ENCODE measurements at places on chromosomes 5 and 9.

- no peak overlapping the region for H3K4me3 ChIP-seq
- peaks cover 4% of the 10 kb centered on the region for H3K4me1 ChIP-seq
- H3K36me3 ChIP-seq = no peaks in the 10 kb centered on the region
- no peak overlapping the region for H3K27ac ChIP-seq
- no peak for DNase-seq
Observed at GRCh38 chr5:39082995-39083394, 8.8 kb upstream of the RICTOR start.

GRCh38 chr5:143870362-143870761 lies 58.4 kb downstream of the HMHB1 start:
- H3K4me3 ChIP-seq = no peak overlapping the region
- no peaks in the 10 kb centered on the region for H3K36me3 ChIP-seq
- no peak for DNase-seq
- H3K27ac ChIP-seq = no peak overlapping the region
- peaks cover 7% of the 10 kb centered on the region for H3K4me1 ChIP-seq
- H3K27me3 ChIP-seq = no peaks in the 10 kb centered on the region

DNA sequence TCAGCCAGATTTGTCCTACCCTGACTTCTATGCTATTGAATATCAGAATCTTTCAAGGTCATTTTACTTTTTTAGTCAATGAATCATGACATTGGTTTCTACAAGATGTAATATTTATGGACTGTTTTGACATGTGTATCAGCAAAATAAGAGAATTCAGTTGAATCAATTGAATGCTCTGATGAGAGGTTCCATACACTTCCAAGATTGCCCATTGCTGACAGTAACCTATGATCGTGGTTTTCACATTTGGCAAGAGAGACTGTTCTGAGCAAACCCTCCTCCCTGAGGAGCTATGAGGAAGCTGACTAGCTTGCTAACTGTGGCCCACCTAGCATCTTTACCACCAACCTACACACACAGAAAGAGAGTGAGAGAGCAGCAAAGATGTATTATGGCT lies 56.7 kb upstream of the FST start:
- no peak for DNase-seq
- no peaks in the 10 kb centered on the region for H3K27me3 ChIP-seq
- no peak overlapping the region for H3K4me3 ChIP-seq

GRCh38 chr9:129001504-129002325 lies 26.4 kb downstream of the SH3GLB2 start:
- H3K27ac ChIP-seq = no peak overlapping the region
- peaks cover 49% of the 10 kb centered on the region for H3K36me3 ChIP-seq
- no peak for DNase-seq
- H3K27me3 ChIP-seq = no peaks in the 10 kb centered on the region
- peaks cover 2% of the 10 kb centered on the region for H3K4me1 ChIP-seq

- peaks cover 2% of the 10 kb centered on the region for H3K27me3 ChIP-seq
- H3K36me3 ChIP-seq = no peaks in the 10 kb centered on the region
Observed at GRCh38 chr5:128241051-128241695, 157.6 kb downstream of the SLC12A2 start.

DNA sequence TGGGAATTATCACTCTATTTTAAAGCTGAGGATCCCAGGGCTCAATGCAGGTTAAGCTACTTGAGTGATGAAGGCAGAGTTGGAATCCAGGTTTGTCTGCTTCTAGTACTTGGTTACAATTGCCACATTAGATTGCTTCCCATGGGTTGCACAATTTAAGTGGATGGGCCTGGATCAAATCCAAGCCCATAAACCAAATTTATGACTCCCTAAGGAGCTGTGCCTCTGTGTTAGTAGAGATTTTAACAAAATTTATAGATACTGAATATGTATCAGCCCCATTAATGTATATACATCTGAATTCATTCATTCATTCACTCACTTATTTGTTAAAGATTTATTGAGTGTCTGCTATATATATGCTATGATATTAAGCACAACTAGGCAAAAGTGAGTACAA lies 332.3 kb upstream of the KLF9 start:
- DNase-seq = no peak
- peaks cover 26% of the 10 kb centered on the region for H3K4me1 ChIP-seq
- H3K4me3 ChIP-seq = no peak overlapping the region
- H3K27ac ChIP-seq = peak overlapping the region; percentile 84

- no peaks in the 10 kb centered on the region for H3K27me3 ChIP-seq
- no peak for DNase-seq
- H3K27ac ChIP-seq = peak overlapping the region; percentile 80
- H3K4me1 ChIP-seq = peaks cover 49% of the 10 kb centered on the region
- no peaks in the 10 kb centered on the region for H3K36me3 ChIP-seq
- H3K4me3 ChIP-seq = no peak overlapping the region
Observed at GRCh38 chr9:130781569-130781968, 53.5 kb upstream of the ABL1 start.

DNA sequence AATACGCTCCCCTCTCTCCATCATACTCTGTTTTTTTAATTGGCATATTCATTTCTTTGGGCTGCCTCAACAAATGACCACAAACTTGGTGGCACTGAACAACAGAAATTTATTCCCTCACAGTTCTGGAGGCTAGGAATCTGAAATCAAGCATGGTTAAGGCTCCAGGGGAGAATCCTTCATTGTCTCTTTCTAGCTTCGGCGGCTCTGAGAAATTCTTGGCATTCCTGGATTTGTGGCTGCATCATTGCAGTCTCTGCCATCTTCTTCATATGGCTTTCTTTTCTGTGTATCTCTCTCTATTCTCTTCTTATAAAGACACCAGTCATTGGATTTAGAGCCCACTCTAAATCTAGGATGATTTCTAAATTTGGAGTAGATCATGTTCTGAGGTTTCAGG lies 10.9 kb upstream of the SLC24A2 start:
- no peak overlapping the region for H3K27ac ChIP-seq
- H3K4me1 ChIP-seq = peaks cover 7% of the 10 kb centered on the region
- H3K4me3 ChIP-seq = no peak overlapping the region
- no peaks in the 10 kb centered on the region for H3K36me3 ChIP-seq
- peaks cover 9% of the 10 kb centered on the region for H3K27me3 ChIP-seq

DNA sequence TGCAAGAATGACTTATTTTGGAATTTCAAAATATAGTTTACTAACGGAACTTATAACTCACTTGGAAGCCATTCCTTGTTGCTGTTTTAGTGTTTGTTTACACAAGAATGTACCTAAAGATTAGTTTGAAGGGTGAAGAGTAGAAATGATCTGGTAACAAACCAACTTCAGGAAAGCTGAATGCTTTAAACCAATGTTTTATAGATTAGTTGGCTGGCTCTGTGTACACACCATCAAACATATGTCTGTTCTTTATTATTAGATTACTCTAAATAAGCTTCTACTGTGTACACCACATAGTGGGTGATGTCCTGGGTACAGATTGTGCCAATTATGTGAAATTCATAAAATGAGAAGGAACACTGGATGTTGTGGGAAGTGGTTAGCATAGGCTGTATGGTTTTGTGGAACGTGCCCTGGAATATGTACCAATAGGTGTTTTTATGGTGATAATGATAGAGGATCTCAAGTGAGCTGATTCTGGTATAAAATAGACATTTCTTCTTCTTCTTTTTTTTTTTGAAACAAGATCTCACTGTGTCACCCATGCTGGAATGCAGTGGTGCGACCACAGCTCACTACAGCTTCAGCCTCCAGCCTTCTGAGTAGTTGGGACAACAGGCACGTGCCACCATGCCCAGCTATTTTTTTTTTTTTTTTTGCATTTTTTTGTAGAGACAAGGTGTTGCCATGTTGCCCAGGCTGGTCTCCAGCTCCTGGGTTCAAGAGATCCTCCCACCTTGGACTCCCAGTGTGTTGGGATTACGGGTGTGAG lies 109.3 kb upstream of the DHFR start:
- no peaks in the 10 kb centered on the region for H3K4me1 ChIP-seq
- H3K36me3 ChIP-seq = peaks cover 12% of the 10 kb centered on the region
- no peaks in the 10 kb centered on the region for H3K27me3 ChIP-seq

DNA sequence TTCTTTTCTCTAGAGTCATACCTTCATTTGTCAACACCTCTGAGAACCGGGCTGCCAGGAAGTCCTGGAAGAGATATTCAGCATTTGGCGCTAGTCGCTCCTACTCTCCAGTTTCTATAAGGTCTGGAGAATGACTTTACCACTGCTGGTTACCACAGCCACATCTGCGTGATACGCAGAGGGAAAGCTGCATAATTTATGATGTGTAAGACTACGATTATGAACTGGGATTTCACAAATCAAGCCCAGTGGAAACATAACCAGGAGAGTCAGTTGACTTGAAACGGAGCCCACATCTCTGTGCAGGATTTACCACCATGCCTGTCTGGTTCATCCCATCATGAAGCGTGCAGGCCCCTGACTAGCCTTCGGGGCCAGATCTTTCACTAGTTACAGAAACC lies 72.6 kb downstream of the FGF1 start:
- no peaks in the 10 kb centered on the region for H3K36me3 ChIP-seq
- H3K4me1 ChIP-seq = peaks cover 3% of the 10 kb centered on the region
- no peak overlapping the region for H3K4me3 ChIP-seq
- peaks cover 2% of the 10 kb centered on the region for H3K27me3 ChIP-seq
- no peak overlapping the region for H3K27ac ChIP-seq

GRCh38 chr9:35675204-35675603 lies 1.5 kb downstream of the CA9 start:
- peak overlapping the region; percentile 70 for H3K4me3 ChIP-seq
- H3K27ac ChIP-seq = peak overlapping the region; percentile 34
- H3K27me3 ChIP-seq = no peaks in the 10 kb centered on the region
- no peak for DNase-seq

- H3K36me3 ChIP-seq = no peaks in the 10 kb centered on the region
- H3K27me3 ChIP-seq = peaks cover 84% of the 10 kb centered on the region
- H3K27ac ChIP-seq = no peak overlapping the region
- peaks cover 4% of the 10 kb centered on the region for H3K4me1 ChIP-seq
- H3K4me3 ChIP-seq = no peak overlapping the region
- DNase-seq = no peak
Observed at GRCh38 chr9:136198605-136199083, 6.3 kb downstream of the LHX3 start.

- peak overlapping the region; percentile 18 for H3K27ac ChIP-seq
- no peak overlapping the region for H3K4me3 ChIP-seq
- no peaks in the 10 kb centered on the region for H3K27me3 ChIP-seq
- H3K36me3 ChIP-seq = no peaks in the 10 kb centered on the region
Observed at GRCh38 chr5:165135565-165135964, 1630.1 kb downstream of the MAT2B start.

DNA sequence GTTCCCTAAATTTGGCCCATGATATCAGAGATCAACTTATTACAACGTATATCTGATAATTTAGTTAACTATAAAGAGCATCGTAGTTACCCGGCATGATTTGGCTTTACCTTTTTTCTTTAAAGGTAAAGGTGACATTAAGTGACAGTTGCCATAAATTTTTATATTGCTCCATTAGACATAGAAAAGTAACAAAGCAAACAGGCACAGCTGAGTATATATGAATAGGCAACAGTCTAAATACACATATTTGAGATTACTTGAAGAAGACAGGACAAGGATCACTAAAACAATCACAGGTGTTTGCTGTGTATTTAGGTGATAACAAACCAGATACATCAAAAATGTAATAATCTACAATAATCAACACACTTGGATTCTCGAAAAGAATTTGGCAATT lies 34.8 kb downstream of the RFX3 start:
- H3K36me3 ChIP-seq = peaks cover 4% of the 10 kb centered on the region
- peaks cover 10% of the 10 kb centered on the region for H3K4me1 ChIP-seq
- no peak overlapping the region for H3K27ac ChIP-seq
- no peak for DNase-seq
- no peaks in the 10 kb centered on the region for H3K27me3 ChIP-seq

- H3K27ac ChIP-seq = no peak overlapping the region
- DNase-seq = no peak
- H3K4me3 ChIP-seq = no peak overlapping the region
- H3K27me3 ChIP-seq = no peaks in the 10 kb centered on the region
- H3K36me3 ChIP-seq = no peaks in the 10 kb centered on the region
Observed at GRCh38 chr5:149795360-149795759, 65.2 kb downstream of the PPARGC1B start.

DNA sequence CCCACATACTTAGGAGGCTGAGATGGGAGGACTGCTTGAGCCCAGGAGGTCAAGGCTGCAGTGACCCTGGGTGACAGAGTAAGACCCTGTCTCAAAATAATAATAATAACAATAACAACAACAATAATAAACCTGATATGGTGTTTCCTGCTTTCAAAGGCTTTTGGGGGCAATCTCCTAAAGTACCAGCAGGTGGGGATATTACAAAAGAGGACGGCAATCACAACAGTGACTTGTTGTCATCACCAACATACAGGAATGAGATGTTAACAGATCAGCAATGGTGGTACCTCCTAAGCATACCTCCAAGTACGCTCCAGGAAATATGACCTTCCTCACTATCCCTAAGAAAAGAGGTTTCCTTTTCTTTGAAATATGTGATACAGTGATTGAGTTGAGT lies 91.1 kb upstream of the RNF180 start:
- no peak overlapping the region for H3K27ac ChIP-seq
- DNase-seq = no peak
- H3K4me1 ChIP-seq = no peaks in the 10 kb centered on the region

GRCh38 chr9:114004221-114004716 lies 73.8 kb downstream of the AMBP start:
- H3K4me1 ChIP-seq = no peaks in the 10 kb centered on the region
- H3K36me3 ChIP-seq = peaks cover 54% of the 10 kb centered on the region
- H3K4me3 ChIP-seq = no peak overlapping the region
- no peak for DNase-seq

DNA sequence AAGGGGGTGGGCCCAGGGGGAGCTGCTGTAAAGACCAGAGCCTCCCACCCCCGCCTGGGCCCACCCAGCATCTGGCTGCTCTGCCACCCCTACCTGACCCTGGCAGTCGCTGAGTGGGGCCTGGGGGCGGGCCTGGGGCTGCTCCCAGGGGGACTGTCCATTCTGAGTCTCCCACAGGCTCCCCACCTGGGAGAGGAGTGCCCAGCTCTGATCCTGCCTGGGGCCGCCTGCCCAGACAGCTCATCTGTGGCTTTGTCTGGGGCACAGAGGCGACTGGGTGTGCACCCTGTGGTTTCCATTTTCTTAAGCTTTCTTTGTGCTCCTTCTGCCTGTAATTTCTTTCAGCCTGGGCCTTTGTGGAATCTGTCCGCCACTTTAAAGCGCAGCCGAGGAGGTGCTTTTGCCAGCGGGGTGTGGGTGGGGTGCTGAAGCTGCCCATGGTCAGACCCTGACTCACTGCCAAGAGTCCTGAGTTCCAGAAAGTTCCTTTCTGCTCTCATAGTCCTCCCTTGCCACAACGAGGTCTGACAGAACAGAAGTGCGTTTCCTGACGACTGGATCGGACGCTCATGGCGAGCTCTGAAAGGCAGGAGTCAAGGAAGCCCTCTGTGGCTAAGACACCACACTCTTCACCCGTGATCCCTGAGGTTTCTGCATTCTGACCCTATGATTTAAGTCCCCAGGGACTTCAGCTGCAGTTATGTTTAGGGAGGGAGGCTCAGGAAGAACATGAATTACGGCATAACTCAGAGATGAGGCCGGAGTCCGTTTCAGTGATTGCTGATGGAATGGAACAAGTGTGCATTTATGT lies 225.0 kb downstream of the FANCC start:
- peak overlapping the region; percentile 94 for H3K27ac ChIP-seq
- H3K36me3 ChIP-seq = peaks cover 20% of the 10 kb centered on the region
- H3K27me3 ChIP-seq = no peaks in the 10 kb centered on the region
- H3K4me3 ChIP-seq = no peak overlapping the region
- no peak for DNase-seq

Data from mesothelial cell of epicardium (in vitro differentiated cells).